ENCODE measurements at places on chromosomes 11 and 22.

GRCh38 chr11:43366677-43367076 lies 8.0 kb downstream of the TTC17 start:
- peak; percentile 45 for ATAC-seq

- ATAC-seq = no peak
Observed at GRCh38 chr11:8732324-8732670, 49.7 kb downstream of the RPL27A start.

DNA sequence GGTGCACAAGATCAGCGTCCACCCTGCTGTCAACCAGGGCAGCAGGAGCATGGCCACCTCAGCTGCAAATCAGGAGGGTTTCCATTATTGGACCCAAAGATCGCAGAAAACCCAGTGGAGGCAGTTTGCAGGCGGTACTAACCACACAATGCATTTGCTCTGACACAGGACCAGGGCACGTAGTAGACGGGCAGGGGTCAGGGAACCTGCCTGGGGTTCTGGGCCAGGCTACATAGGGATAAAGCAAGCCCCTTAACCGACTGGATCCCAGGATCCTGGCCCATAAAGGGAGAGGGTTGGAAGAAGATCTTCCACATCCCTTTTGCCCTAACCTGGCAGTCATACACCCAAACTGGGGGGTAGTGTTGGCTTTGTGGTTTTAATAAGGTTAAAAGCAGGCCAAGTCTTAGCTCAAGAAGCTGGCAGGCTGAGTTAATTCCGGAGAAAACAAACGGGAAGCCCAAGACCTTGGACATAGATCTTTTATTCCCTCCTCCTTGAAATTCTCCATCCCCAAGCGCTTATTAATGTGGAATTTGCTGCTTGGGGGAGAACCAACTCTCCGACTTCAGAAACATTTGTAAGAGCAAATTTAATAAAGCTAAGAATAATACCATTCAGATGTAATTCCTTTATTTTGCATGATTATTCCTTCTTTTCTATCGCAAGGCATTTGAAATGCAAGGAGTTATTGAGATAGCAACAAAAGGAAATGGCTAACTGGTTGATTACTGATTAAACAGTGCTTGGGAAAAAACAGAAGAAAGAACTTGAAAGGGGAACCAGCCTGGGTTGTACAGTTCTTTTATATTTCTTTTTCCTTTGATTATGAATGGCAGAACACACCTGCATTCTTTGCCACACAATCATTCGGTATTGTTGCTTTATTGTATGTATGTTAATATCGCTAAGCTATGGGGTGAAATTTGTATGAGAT lies 6.3 kb upstream of the ARHGAP8 start:
- no peak for ATAC-seq

GRCh38 chr11:59615120-59615636 lies 396 bp downstream of the OSBP start:
- ATAC-seq = no peak

DNA sequence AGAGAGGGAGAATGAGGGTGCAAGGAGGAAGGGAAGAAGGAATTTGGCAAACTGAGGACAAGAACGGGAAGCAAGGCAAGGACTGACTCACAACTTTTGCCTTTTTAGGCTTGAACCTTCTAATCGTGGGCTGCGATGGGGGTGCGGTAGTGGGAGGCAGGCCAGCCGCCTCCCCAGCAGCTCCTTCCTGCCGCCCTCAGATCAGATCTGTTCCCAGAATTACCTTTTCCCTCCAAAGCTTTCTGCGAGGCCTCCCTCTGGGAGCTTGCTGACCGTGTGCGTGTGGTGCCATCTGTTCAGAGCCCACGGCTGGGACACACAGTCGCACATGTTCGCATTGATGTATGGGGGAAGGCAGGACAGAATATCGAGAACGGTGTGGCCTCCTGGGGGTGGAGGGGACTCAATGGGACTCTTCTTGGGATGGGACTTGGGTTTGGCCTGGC lies 86.9 kb upstream of the PARVA start:
- ATAC-seq = no peak

- no peak for ATAC-seq
Observed at GRCh38 chr11:48098024-48098423, 117.7 kb downstream of the PTPRJ start.

- ATAC-seq = no peak
Observed at GRCh38 chr11:88414385-88414861, 76.9 kb upstream of the CTSC start.

DNA sequence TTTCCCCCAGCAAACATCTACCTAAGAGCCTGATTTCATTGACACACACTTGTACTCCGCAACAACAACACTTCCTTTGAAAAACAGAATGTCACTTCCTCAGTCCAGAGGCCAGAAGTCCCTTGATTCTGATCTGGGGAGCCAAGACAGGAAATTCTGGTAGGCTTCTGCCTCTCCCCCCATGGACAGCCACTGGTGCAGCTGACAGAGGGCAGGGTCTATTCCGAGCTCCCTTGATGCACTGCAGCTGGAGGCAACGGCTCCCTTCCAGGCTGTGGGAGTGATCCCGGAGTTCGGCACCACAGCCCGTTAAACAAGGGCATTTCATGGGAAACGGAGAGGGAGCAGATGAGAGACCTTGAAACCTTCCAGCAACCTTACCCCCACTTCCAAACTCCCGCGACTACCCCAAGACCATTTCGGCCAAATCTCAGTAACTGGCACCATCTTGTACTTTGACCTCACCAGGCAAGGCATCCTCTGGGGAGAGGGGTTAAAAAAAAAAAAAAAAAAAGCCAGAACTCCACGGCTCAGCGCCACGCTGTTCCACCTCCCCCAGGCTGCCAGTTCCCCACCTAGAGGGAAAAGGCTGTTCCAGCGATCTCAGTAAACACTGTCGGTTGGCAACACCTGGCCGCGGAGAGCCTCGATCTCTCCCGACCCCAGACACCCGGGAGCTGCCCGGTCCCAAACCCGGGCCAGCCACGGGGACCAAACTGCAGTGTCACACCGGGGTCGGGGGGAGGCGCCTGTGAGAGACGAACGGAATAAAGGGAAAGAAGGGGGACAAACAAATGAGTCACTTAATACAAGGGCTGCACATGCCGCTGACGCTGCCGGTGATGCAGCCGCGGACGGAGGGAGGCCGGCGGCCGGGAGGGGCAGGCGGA lies 1.1 kb downstream of the GAB2 start:
- peak; percentile 57 for ATAC-seq

- peak; percentile 53 for ATAC-seq
Observed at GRCh38 chr11:9047964-9048523, 43.4 kb downstream of the SCUBE2 start.

DNA sequence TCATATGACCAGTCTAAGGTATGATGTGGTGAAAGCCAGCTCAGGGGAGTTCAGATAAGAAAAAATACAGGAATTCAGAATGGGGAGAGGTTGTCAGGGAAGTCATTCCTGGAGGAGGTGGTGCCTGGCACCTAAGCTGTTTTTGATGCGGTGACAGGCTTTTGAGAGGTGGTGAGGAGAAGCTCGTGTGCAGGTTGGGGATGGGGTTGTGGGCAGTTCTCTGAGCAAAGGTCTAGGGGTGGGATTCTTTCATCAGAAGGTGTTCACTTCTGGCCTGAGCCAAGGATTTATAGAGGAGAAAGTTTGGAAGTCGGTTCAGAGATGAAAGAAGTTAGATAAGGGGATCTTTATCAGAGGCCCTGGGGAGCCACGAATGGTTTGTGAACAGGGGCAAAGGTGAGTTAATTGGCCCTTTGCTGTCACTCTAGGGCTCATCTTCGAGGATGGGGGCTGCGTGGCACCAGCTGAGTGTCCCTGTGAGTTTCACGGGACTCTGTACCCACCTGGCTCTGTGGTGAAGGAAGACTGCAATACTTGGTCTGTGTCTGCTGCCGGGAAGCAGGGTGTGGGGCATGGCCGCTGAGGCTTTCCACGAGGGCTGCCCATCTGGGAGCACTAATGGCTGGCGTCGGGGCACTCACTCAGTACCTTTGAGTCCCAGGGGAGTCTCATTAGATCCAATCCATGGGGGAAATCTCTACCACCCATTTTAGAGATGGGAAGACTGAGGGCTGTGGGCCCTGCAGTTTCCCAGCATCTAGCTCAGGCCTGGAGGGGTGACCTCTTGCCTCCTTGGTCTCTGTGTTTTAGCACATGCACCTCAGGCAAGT lies 13.4 kb downstream of the OTOG start:
- no peak for ATAC-seq

- ATAC-seq = no peak
Observed at GRCh38 chr11:19294444-19294843, 53.7 kb upstream of the E2F8 start.

GRCh38 chr11:90133560-90134477 lies 644 bp upstream of the NAALAD2 start:
- ATAC-seq = peak; percentile 24

GRCh38 chr11:3382613-3383285 lies 3.8 kb upstream of the ZNF195 start:
- ATAC-seq = no peak

DNA sequence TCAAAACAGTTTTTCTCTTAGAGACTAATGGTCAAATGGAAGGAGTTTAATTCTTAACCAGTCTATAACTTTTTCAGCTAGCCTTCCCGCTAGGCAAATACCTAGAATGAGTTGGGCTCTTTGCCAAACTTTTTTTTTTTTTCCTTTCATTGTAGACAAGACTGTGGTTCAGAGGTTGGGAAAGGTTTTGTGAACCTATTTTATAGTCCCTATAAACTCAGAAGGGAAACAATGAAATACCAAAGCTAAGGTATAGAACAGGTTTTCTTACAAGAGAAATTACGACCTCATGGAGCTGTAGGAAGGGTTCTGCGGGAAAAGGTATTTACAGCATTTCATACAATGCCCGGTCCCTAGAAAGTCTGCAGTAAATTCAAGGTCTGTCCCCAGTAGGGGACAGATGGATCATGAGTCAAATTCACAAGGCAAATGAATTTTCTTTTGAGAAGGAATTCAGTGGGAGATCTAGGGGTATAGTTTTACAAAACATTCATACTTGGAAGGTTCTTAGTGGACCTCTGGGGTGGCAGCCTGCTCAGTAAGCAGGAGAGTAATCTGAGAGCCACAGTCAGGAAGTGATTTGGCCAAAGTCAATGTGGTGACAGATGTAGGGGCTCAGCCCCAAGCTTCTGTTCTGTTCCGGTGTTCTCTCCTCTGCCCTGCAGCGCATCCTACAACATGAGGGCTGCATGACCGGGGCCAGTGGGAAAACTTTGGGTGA lies 146.8 kb downstream of the DBX1 start:
- ATAC-seq = no peak

GRCh38 chr11:8177136-8177535 lies 8.3 kb upstream of the RIC3 start:
- no peak for ATAC-seq

GRCh38 chr11:130037881-130038585 lies 31.7 kb upstream of the APLP2 start:
- ATAC-seq = peak; percentile 75

- ATAC-seq = no peak
Observed at GRCh38 chr22:49964136-49965090, 3.8 kb downstream of the PIM3 start.

DNA sequence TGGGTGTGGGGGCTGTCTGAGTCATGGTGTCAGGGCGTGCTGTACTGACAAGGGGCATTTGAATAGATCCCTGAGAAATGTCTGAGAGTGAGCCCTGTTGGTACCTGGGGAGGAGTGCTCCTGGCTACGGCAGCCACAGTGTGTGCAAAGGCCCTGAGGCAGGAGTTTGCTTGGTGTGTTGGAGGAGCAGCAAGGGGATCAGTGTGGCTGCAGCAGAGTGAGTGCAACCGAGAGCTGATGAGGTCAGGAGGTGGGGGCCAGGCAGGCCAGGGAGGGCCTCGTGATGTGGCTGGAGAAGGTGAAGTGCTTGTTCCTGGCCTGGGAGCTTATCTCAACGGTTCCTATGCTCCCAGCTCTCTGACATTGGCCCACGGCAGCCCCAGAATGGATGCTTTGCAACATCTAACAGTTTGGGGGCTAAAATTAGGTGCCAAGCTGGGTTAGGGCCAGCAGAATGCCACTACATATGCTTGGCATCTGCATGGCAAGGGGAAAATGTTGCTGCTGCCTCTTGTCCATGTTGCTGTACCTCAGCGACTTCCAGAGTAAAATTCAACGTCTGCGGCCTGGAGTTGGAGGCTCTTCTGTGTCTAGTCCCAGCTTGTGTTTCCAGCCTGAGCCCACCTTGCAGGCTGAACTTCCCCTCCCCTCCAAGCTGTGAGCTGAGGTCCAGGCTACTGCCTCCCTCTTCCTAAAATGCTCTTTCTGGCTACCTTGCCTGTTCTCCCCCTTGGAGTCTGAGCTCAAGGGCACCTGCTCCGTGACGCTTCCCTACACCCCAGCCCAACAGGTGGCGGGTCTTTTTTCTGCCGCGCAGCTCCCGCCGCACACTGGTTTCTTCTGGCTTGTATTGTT lies 48.2 kb upstream of the MYEOV start:
- no peak for ATAC-seq

- no peak for ATAC-seq
Observed at GRCh38 chr11:12497431-12497830, 120.1 kb downstream of the PARVA start.

DNA sequence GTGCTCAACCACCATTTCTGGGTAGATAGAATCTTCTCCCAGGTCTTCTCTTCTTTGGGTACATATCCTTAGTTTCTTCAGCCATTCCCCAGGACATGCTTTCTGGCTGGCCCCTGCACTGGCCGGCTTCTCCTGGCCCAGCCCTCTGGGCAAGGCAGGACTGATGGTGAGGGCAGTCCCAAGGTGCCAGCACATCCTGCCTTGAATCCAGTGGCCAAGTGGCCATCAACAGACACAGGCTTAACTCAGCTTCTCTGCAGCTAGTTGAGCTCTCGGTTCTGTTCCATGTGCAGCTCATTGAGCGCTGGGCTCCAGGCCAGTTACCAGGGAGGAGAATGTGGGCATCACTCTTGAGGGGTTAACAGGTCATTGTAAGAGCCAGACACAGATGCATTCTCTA lies 17.6 kb downstream of the SMIM38 start:
- no peak for ATAC-seq

DNA sequence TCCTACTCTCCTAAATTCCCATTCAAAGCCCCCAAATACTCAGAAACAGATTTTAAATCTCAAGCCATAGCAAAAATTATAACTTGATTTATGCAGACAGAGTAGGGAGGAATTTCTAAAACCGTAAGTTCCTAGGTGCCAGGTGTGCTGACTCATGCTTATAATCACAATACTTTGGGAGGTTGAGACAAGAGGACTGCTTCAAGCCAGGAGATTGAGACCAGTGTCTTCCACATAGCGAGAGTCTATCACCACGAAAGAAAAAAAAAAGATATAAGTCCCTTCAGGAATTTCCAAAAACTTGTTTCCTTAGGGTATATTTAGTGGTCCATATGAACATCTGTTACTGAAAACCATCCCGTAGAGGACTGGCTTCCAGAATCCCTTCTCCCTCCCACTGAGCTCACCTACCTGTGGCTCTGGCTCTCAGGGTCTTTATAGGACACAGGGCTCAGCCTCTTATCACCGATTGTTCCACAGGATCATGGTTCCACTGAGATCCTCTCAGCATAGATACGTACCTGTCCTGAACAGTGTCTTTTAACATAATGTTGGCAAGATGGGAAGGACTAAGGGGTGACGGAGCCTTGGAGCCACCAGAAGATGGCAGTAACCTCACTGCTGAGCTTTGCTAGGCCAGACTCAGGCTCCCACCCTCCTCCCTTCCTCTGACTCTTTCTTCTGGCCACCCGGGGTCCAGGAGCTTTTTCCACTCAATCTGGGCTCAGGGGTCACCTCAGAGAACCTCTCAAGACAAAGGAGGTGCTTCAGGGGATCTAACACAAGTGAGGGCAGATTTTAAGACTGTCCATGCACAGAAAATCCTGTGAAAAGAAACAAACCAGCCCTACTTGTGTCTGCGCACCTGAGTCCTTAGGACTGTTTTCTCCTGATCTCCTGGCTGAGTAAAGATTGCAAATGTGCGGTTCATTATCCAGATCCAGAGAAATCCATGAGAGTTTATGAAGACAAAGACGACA lies 117.5 kb upstream of the TOP3B start:
- ATAC-seq = no peak

All from motor neuron (in vitro differentiated cells).